ENCODE measurements at places on chromosomes 6 and 20.

GRCh38 chr6:35474942-35475570 is 6.9 kb downstream of the RPL10A start:
- DNase-seq, result no peak

GRCh38 chr6:138287144-138287955 is 69.1 kb upstream of the PBOV1 start:
- peak; percentile 31 for DNase-seq

- no peak for DNase-seq
These were observed 1277.2 kb upstream of the GJE1 start for GRCh38 chr6:140855520-140855919.

DNA sequence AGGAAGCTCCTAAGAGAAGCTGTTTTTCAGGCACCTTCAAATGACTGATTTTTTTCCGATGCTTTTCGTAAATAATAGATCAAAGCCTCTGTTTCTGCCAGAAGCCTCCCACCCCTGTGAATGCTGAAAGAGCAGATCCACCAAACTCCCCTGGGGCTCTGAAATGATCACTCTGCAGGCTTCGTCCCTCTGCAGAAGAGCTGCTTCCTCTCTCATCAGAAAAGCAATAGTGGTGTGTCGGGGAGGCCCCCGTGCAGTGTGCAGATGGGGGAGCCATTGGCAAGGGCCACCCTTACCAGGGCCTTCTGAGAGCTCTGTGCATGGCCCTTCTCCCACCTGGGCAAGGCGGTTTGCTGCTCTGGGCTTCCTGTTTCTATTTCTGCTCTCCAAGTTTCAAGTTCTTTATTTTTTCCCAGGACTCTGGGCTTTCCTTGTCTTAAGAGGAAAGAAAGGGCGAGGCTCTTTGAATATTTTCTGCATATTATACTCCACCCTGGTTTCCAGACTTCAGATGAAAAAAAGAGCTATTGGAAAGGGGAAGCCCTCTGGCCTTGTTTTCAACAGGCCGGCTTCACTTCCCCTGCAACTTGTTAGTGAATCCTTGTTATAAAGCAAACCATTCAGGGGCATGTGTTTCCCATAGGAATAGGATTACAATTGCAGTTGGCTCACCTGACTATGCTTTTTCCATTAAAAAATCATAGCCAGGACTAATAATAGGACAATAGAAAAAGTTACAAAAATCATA is 155.2 kb downstream of the TTLL2 start:
- DNase-seq, result peak; percentile 43

DNA sequence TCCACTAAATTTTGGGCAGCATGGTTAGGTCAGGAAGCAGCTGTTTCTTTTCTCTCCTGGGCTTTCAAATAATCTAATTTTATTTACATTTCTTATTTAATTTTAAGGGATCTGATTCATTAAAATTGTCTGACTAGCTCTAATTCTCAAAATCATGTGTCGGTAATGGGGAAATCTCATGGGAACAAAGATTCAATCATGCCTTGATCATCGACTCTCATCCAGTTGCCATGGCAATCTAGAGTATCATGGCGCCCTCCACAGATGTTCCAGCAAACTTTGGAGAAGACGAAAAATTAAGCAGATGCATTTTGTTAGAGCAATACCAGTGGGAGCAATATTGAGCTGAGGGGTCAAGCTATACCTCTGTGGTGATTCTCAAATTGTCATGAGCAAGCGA is 358.0 kb upstream of the CDH4 start:
- DNase-seq, result no peak

DNA sequence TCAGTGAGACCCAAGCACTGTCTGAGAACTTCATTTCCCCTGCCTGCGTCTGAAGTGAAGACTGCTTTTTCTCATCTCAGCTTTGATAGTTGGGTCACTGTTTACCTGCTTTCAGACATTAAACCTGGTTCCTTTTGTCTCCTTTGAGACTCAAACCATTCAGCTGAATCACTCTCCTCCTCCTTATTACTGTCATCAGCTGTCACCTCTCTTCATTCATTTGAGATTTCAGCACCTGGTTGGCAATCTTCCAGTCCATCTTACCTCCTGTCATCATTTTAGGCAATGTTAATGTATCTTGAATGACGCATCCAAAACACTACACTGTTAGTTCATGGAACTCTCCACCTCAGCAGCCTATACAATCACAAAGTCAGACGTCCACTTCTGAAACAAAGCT is 34.3 kb upstream of the SOX4 start:
- DNase-seq, result no peak

- no peak for DNase-seq
These were observed 311.1 kb downstream of the SLC35F1 start for GRCh38 chr6:118218156-118218555.

GRCh38 chr6:148816117-148816516 is 69.3 kb downstream of the UST start:
- peak; percentile 28 for DNase-seq

All from suppressor macrophage treated with lipopolysaccharide for 1 hour (primary cell).